Activated naive CD4-positive, alpha-beta T cell (primary cell): ENCODE measurements at places on chromosomes 12 and 14.

- no peak for DNase-seq
Measured at GRCh38 chr14:59424341-59425071, 40.7 kb downstream of the GPR135 start.

DNA sequence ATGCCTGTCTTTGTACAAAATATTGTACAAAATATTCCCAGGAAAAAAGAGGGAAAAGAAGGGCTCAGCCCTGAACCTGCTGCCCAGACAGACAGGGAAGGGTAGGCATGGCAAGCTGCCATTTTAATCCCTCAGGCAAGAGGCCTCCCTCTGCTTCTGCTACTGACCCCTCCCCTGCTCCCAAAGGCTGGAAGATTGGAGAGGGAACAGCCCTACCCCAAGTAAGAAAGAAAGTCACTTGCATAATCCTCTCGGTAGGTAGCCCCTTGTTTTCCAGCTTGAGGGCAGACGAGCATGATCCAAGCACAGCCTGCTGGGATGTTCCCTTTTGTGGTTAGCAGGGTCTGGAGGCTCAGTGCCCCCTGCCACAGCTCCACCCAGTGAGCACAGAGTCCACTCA is 20.7 kb downstream of the ADCY6 start:
- DNase-seq = no peak

GRCh38 chr14:77301103-77301502 is 19.6 kb downstream of the POMT2 start:
- peak; percentile 30 for DNase-seq

GRCh38 chr12:77553976-77554619 is 276.6 kb upstream of the NAV3 start:
- DNase-seq = no peak

- DNase-seq = no peak
Measured at GRCh38 chr14:39160494-39160893, 9.6 kb downstream of the TRAPPC6B start.
